AG20443 (cell line): ENCODE measurements at places on chromosomes 5 and 9.

- no peak for DNase-seq
Observed at GRCh38 chr5:177079606-177080005, 7.1 kb upstream of the FGFR4 start.

- peak; percentile 84 for DNase-seq
Observed at GRCh38 chr5:126676195-126676624, 75.5 kb downstream of the PHAX start.

DNA sequence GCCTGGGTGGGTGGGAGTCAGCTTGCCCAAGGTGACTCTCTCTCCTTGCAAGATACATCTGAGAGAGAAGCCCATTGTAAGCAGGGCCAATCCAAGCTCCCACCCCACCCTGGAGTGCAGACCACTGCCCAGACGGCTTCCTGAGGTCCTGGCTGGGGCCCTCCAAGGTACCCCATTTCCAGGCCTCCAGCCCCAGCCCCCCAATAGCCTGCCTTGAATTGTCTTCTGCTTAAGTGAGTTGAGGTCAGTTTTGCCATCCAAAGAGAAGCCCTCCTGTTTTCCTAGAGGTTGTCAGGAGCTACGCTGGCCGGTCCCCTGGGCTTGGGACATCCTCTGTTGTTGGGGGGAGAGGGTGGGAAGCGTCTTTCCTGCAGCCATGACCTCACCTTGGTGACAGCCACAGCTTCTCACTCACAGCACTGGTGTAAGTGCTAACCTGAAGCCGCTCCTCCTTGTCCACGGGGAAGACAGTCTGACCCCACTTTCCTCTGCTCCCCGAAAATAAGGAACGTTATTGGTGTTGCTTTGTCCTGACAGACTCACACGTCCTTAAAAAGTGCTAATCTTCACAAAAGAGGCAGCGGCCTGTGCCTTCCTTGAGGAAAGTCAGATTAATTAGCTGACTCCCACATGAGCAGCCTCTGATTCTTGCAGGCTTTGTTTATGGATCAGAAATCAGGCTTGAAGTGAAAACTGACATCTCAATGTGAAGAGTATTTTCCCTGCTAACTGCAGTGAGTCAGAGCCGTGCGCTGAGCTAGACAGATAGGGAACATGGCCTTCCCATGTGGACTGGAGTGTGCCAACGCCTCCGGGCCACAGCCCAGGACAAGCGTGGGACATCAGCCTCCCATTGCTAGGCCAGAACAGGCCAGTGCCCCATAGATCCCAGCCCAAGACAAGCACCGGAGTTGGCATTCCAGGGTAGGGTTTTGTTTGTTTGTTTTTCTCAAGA lies 52.3 kb downstream of the ADAMTS2 start:
- peak; percentile 75 for DNase-seq

GRCh38 chr5:15496886-15497285 lies 3.1 kb upstream of the FBXL7 start:
- no peak for DNase-seq

GRCh38 chr5:113489299-113489698 lies 1.0 kb upstream of the MCC start:
- peak; percentile 90 for DNase-seq

DNA sequence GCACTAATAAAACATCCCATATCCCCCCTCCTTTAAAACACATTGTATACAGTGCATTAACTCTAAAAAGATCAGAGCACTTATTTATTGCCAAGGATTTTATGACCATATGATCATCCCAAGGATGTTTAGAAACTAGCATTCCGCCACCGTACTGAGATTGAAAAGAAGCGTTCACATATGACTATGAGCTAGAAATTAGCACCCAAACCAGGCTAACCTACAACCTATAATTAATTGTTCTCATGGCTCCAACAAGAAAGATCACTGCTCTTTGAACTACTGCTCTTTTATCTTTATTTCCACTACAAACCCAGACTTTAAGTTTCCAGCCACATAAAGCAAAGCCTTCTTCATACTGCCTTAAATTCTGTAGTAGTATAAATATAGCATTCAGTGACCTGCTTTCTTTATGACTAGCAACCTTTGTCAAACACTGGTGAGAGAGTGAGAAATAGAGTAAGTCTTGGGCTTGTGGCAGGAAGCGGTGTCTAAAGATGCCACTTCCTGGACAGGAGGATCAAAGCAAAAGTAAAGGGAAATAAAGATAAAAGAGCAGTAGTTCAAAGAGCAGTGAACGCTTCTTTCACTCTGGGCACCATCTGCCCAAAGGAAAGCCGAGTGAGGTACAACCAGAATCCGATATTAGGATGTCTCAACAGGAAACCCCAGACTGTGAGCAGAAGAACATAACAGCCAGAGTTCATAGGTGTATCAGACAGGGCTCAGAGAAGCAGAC lies 151.1 kb upstream of the ERCC6L2 start:
- no peak for DNase-seq

GRCh38 chr9:26175264-26175663 lies 497.0 kb upstream of the TUSC1 start:
- DNase-seq: peak; percentile 57

GRCh38 chr5:156000115-156000514 lies 326.8 kb upstream of the SGCD start:
- no peak for DNase-seq

GRCh38 chr5:52748590-52748989 lies 39.1 kb upstream of the ITGA1 start:
- DNase-seq: no peak

DNA sequence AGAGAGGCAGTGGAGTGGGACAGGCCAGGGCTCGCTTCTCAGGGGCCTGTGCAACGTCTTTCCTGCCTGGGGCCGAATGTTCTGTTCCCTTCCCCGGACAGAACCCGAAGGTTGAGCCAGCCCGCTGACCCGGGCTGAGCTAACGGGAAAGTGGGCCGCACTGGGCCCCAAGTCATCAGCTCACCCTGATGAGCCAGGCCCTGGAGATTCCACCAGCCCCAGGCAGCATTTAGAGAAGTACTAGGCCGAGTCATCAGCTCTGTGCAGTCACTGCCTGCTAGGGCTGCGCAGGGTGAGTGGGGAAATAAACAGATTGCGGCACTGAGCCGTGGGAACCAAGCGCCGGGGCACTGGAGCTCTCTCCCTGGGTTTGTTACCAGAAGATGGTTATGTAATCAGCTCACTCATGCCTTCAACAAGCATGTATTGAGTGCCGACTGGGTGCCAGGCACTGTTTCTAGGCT lies 29.1 kb upstream of the DUSP1 start:
- peak; percentile 80 for DNase-seq

DNA sequence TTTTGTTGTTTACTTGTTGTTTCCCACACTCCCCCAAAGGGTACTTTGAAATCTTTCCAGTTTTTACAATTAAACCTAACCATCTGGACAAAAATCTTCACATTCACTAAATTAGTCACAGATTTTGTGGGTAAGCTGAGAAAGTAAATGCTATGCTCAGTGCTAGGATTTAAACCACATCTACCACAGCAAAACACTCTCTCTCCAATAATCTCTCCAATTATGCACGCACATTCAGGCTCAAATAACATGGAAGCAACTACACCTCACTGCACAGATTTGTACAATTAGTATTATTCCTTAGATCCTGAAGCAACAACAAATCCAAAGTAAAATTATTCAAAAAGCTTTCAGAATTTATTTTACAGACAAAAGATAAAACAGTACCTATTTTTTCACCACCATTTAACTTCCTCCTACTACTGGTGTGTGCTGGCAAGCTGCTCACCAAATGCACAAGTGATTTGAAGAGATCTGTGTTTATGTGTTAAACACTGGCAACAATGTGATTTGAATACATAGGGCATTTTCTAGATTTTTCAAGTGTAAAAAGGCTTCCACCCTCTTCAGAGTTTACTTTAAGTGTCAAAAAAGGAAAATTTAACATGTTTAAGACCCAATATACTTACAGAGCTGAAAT lies 16.6 kb downstream of the ZNF608 start:
- DNase-seq: peak; percentile 46

DNA sequence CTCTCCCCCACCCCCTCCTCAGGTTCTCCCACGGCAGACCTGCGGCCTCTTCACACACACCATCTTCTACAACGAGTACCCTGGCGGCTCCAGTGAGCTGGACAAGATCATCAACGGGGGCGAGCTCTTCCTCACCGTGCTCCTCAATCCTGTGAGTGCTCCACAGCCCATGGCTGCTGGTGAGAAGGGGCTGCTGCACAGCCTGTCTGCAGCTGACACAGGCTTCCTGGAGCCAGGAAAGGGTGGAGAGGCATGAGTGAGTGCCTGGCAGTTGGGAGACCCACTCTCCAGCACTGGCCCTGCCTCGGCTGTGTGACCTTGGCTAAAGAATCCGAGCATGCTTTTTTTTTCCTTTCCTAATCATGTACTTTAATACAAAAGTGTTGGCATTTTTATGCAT lies 31.3 kb downstream of the NDST1 start:
- no peak for DNase-seq

- no peak for DNase-seq
Observed at GRCh38 chr5:141692919-141693725, 11.1 kb upstream of the ARAP3 start.

- DNase-seq: no peak
Observed at GRCh38 chr9:91221332-91221731, 140.4 kb downstream of the AUH start.
